ENCODE measurements at places on chromosomes 7 and 10.

GRCh38 chr10:131107970-131108369 lies 203.6 kb downstream of the TCERG1L start:
- DNase-seq, result no peak

- no peak for DNase-seq
These were observed 10.3 kb downstream of the PI4K2A start for GRCh38 chr10:97650726-97651125.

- DNase-seq, result no peak
These were observed 143.0 kb downstream of the RSU1 start for GRCh38 chr10:16674147-16674703.

- no peak for DNase-seq
These were observed 104.7 kb downstream of the PARD3 start for GRCh38 chr10:34710391-34710751.

DNA sequence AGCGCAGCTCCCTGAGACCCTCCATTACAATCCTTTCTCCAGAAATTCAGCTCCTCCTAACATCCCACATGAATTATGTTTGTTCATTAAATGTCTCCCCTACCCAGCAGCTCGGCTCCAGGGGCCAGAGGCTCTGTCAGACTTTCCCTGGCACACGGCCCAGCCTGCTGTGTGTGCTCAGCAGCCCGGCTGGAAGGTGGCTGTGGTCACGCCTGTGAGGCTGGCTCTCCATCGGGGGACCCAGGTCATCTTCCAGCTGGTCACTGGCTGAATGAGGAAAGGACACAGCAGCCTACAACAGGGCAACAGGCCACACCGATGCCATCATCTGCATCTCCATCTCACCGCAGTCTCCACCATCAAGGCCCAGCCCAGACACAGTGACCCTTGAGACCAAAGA lies 219.8 kb downstream of the MAD1L1 start:
- no peak for DNase-seq
